ENCODE measurements at places on chromosomes 16 and 17.

DNA sequence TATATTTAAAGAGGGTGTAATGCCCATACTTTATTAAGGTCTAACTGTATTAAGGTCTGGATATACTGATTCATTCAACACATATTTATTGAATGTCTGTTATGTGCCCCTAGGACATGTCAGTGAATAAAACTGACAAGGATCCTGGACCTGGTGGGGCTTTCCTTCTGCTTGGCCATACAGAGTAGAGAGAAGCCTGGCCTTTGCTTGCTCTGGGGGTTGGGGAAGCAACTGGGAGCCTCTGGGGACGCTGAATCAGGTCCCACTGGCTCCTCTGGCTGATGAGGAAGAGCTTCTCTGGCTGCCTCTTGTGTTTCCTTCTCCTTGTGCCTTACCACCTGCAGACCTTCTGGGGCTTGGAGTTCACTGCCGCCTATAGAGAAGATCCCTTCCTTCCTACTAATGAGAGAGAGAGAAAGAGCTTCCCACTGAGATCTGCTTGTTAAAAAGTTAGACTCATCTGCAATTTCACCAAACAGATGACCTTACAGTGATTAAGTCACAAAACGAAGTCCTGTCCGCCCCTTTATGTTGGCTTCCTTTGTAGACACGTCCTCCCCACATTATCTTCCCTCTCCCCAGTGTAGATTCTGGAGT lies 49.7 kb downstream of the MSI2 start:
- no peak for DNase-seq

DNA sequence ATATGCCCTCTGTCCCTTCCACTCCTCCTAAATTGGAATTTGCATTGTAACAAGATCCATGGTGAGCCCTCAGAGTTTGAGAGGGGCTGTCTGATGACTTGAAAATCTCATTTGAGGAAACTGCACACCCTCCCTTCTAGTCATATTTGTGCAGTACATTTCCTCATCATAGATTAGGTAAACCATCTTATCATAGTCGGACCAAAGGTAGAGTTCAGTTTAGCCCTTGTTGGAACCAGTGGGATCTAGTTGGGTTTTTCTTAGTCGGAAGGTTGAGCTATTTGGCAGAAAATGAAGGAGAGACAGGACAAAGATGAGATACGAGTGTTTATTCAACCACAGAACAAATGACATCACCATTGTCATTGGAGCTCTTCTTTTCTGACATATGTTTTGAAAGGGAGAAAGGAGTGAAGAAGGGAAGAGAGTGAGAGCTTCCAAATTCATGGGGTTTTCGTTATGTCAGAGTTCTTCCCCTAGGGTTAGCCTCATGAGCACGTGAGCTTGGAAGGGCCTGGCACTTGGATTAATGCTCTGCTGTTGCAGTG lies 15.8 kb upstream of the KRT20 start:
- DNase-seq = no peak

DNA sequence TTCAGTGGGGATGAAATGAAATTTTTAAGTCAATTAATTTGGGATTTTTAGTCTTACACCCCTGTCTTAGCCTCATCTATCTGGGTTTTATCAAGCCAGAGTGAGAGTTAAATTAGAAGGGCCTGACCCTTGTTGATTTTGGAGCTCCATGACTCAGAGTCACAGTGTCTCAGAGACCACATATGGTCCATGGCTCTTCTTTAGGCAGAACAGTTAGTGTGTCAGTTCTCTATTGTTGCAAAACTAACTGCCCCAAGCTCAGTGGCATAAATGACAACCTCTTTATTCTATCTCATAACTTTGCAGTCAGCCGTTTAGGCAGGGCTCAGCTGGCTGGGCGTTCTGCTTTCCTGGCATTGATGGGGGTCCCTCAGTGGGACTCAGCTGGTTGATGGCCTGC lies 44.7 kb downstream of the IRF8 start:
- no peak for DNase-seq

GRCh38 chr17:34228781-34229180 lies 26.3 kb upstream of the CCL2 start:
- DNase-seq = no peak

GRCh38 chr17:45787044-45787443 lies 2.9 kb downstream of the CRHR1 start:
- DNase-seq = no peak

DNA sequence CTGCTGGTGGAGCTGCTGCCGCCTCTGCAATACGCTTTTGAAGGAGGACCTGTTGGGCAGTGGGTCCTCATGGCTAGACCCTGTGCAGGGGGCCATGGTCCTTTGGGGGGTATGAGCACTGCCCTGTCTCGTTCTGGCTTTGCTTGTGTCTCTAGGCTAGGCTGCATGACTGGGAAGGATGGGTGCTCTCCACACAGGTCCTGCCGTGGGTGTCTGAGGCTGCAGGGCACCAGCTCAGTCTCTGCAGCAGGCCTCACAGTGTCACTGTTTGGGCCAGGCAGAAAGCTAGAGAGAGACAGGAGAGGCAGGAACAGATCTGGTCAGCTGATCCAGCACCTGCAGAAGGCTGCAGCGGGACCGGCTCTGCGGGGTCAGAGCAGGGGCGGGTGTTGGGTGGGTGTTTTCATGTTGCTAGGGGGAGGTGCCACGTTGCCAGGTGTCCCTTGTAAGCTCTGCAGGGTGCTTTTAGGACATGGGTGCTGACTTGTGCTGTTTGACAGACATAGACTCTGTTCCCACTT lies 111.4 kb downstream of the SNX29 start:
- DNase-seq = no peak

GRCh38 chr17:31497994-31498826 lies 106.7 kb downstream of the RAB11FIP4 start:
- DNase-seq = no peak

GRCh38 chr17:67421869-67422273 lies 44.8 kb downstream of the PITPNC1 start:
- peak; percentile 95 for DNase-seq

DNA sequence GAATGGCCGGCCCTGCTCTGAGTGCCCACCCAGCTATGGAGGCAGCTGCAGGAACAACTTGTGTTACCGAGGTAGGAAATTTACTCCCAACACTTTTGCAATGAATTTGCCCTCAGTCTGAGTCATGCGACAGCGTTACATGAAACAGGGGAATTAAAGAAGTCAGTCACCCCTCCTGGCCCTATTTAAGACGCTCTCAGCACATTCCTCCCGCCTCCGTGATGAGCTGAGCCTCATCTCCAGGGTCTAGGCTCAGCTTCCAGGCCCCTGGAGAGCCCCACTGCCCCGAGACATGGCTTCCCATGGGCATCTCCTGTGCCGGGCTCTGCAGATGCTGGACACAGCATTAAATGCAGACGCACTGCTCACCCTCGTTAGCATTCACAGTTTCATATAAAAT lies 35.0 kb downstream of the CRISPLD2 start:
- DNase-seq = no peak

- DNase-seq = no peak
These were observed 41.8 kb upstream of the ARL4D start for GRCh38 chr17:43356999-43357398.

GRCh38 chr16:62225675-62226074 lies 189.4 kb upstream of the CDH8 start:
- no peak for DNase-seq

DNA sequence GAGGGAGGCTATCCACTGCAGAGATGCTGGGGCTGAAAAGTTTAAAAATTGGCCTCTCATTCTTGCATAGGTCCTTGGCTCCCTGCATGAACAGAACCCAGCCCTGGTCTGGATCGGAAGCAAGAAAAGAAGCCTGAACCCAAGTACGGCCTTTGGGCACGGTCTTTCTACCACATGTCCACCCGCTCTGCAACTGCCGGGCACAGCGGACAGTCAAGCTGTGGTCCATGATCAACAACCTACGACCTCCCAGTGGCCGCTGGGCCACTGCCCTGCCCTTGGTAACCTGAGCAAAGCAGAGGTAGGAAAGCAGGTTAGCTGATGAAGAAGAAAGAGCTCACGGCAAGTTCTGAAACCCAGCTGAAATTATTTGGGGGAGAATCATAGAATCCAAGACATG lies 3.6 kb downstream of the ABCC12 start:
- DNase-seq = no peak

DNA sequence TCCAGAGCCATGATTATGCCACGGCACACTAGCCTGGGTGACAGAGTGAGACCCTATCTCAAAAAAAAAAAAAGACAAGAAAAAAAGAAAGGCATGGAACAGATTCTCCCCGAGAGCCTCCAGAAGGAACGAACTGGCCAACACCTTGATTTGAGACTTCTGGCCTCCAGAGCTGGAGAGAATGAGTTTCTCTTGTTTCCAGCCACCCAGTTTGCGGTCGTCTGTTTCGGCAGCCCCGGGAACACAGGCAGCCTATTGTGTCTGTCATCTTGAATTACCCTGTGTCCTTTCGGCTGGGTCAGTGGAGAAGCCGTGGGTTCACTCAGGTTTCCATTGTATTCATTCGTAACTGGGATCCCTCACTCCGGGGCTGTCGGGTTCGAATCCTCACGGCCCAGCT lies 83.9 kb downstream of the RPA1 start:
- no peak for DNase-seq

GRCh38 chr17:78322327-78322857 lies 37.5 kb downstream of the SOCS3 start:
- DNase-seq = no peak

DNA sequence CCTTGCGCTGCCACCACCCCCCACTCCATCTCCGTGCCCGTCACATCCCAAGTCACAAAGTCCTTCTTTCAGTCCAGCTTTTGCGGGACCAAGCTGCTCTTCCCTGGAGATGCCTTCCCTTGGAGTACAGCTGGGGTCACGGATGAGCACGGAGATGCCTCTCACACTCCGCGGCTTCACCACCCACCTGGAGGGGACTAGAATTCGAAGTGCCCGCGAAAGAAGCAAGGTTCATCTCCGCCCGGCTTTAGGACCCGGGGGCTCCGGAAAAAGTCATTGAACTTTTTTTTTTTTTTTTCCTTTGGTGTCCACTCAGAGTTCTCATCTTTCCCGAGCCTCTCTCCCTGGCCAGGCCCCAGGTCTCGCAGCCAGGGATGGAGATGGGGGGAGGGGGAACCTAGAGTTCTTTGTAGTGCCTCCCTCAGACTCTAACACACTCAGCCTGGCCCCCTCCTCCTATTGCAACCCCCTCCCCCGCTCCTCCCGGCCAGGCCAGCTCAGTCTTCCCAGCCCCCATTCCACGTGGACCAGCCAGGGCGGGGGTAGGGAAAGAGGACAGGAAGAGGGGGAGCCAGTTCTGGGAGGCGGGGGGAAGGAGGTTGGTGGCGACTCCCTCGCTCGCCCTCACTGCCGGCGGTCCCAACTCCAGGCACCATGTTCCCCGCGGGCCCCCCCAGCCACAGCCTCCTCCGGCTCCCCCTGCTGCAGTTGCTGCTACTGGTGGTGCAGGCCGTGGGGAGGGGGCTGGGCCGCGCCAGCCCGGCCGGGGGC lies at the start of gene FKBP10:
Gene FKBP10 (plus strand): TSS at position 624 of the 771 bp plus-strand sequence. CDS start 31 bp downstream, at position 655.
- DNase-seq = peak; percentile 11

DNA sequence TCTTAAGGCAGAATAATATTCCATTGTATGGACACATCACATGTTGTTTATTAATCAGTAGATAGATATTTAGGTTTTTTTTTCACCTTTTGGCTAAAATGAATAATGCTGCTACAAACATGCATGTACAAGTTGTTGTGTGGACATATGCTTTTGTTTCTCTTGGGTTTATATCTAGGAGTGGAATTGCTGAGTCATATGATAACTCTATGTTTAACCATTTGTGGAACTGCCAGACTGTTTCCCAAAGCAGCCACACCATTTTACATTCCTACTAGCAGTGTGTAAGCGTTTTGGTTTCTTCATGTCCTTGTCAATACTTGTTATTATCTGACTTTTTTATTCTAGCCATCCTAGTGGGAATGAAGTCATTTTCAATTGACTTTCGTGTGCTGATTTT lies 21.3 kb downstream of the CYLD start:
- DNase-seq = no peak

- no peak for DNase-seq
These were observed 889 bp downstream of the MBTD1 start for GRCh38 chr17:51258756-51259563.

- DNase-seq = no peak
These were observed 51.6 kb downstream of the IKZF3 start for GRCh38 chr17:39812466-39812865.

- no peak for DNase-seq
These were observed 22.5 kb downstream of the AXIN2 start for GRCh38 chr17:65538675-65539529.

DNA sequence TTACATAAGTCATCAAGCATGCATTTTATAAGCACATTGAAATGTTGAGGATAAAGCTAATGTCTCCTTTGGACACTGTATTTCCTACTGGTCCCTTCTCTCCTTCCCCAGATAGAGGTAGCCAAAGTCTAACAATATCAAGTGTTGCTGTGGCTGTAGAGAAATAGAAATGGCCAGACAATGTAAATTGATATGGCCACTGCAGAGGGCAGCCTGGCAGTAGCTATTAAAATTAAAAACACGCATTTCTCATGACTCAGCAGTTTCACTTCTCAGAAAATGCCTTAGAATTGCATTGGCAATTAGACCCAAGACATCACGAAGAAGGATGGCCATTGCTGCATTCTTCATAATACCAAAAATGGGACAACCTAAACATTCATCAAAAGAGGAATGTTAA lies 46.8 kb upstream of the MRTFB start:
- DNase-seq = no peak

DNA sequence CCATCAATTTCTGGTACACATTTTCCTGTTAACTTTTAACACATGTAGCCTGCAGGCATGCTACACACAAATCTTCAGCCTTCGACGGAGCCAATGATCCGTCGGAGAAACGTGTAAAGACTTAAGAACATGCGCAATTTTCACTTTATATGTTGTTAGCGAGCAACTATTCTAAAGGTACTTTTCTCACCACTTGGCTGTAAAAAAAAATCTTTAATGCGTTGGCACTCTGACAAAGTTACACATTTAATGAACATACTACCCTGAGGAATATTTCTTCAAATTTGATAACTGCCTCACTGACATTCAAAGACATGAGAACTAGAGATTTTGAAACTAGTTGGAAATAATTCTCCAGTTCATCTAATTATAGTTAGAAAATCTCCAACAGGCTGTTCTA lies 507.5 kb upstream of the SALL1 start:
- no peak for DNase-seq

DNA sequence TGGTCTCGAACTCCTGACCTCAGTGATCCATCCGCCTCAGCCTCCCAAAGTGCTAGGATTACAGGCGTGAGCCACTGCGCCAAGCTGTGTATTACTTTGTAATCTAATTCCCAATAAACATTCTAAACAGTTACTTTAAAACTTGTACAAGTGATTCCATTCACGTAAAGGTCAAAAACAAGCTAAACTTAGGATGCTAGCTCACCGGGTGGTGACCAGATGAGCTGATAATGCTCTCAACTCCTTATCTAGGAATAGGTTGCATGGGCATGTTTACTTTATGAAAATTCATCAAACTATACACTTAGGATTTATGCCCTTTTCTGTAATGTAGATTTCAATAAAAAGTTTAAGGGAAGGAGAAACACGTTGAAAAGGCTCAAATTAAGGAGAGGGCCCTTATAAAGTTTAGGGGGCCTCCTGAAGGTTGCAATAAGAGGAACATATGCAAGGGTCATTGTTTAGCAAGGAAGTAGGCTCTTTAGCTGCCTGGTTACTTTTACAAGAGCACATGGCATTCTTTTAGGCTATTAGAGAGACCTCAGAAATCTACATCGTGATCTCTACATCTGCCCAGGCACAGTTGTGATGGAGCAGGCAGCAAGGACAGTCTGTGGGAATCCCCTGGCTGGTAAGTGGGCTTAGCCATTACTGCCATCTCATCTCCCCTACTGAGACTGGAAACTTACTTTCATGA lies 13.3 kb downstream of the CDR2 start:
- DNase-seq = no peak

Data from LoVo (cell line).